SJSA1 (cell line): ENCODE measurements at places on chromosomes 1 and 21. TPM values are rescaled to one million over a fixed set of nuclear protein-coding genes. Genes with fewer than 3 reads are reported as not detected.

Gene AUNIP
- 5.9 and 9.5 TPM in 2 replicates for total RNA-seq

Gene TDRD5
- not detected in 2 replicates for total RNA-seq

Gene ATP6V1G3
- not detected in 2 replicates for total RNA-seq

Gene CRB1
- 0.05 TPM in 1 of 2 replicates, not detected in the other for total RNA-seq

Gene PLA2G2F
- total RNA-seq: not detected in 2 replicates

Gene INSRR
- not detected in 2 replicates for total RNA-seq

Gene LCE2C
- not detected in 2 replicates for total RNA-seq

Gene SPATA45
- total RNA-seq: not detected in 2 replicates

DNA sequence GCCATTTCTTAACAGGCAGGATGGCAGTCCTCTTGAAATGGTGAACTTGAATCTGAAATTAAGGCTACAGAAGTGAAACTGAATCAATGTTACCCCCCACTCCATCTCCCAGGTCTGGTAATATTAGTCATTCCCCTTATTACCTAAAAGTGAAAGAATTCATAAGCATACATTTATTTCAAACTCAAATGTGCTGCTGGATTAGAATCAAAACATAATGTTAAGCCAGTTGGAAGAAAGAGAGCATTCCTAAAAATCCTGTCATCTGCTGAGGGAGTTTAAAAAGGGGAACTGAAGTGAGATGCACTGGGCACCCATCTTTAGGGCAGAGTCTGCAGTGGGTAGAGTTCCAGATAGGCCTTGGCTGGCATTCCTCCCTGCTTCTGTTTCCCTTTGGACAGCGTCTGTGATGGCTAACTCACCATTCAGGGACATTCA, 17.4 kb downstream of the KIAA0319L start:
- DNase-seq: no peak

GRCh38 chr1:210434223-210434622, 105.5 kb downstream of the HHAT start:
- no peak for DNase-seq

- DNase-seq: no peak
These were observed 477 bp downstream of the SNAP47 start for GRCh38 chr1:227735539-227736285.

DNA sequence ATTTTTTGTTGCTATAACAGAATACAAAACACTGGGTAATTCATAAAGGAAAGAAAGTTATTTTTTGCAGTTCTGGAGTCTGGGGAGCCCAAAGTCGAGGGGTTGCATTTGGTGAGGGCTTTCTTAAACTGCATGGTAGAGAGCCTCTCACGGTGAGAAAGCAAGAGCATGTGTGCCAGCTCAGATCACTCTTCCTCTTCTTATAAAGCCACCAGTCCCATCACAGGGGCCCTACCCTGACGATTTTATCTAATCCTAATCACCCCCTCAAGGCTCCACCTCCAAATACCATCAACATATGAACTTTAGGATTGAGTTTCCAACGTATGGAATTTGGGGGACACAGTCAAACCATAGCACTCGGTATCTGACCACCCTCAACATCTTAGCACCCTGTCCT, 1.0 kb upstream of the STRIP1 start:
- DNase-seq: no peak

DNA sequence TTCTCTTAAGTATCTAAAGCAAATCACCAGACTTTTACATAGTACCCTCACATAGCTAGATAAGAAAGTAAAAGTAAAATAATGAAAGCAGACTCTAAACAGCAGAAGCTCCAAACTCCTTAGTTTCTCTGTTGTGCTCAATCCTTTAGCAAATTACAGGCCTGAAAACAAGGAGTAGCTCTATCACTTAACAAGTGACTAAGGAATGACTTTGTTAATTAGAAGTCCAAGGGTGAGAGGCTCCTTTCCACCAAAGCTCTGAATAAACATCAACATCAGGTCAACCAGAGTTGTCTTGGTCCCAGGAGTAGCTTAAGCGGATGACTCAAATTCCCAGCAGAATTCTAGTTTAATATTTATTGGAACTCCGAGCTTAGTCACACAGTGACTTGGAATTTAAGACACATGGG, 5.9 kb downstream of the NRIP1 start:
- peak; percentile 68 for DNase-seq

- no peak for DNase-seq
These were observed 19.3 kb downstream of the C1orf167 start for GRCh38 chr1:11781297-11781696.

DNA sequence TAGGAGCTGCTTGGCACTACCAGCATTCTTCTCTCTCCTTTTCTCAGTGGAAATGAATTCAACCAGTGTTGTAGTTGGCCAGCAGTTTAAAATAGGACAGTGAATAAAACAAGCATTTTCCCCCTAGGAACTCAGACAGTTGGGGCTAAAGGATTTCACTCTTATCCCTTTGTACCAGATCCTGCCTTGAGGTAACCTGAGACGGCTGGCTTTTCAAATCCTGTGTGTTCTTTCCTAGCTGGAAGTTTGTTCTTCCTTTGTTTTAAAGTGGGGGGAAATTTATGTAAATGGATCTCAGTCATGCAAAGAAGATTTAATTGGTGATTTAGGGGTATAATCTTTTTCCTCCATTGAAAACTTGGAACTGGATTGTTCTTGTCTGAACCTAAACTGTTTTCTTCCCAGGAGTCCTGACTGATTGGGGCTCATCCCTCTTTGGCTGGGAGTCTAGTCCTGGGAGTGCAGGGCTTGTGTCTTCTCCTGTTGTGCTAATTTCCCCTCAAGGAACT, 23.3 kb downstream of the ZP4 start:
- DNase-seq: no peak

DNA sequence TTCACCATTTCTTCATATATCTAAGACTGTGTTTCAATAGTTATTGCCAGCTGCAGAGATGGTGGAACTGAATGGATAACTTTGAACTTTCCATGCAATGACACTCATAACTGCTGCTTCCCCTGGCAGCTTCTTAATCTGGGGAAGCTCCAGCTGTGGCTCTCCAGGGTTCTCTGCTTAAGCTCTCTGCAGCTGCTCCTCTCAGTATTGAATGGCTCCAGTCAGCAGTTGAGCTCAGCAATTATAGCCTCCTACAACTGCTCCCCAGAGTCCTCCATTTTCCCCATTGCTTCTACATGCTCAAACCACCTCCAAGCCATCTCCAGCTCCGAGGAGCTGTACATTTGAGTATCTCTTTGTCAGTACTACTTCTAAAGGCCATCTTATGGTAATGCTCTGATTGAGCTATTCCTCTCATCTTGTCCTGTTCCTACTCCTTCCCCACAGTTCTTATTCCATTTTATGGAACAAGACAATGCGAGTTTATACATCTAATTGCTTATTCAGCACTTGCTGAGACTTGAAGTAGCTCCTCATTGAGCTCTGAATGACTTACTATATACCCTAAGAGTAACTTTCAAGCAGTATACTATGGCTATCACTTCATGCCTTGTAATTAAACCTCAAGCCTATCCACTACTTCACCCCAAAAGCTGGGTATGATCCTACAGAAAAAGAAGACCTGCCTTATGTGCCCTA, 362.4 kb downstream of the NEGR1 start:
- DNase-seq: no peak

DNA sequence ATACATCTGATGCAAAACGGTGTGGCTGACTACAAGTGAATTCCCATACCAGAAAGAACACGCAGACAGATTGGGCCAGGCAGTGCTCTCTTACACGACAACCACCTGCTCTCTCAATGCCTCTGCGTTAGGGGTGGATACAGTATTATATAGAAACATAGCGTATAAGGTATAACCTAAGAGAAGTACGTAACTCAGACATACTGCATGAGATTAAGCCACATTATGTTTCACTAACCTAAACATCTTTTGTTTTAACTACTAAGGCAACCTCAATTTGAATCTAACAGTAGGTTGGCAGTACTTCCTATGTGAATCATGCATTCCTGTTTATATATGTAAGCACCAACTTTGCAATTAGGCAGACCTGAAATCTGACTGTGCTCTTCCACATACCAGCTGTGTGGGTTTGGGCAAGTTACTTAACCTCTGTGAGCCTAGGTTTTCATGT, 58.1 kb upstream of the COA6 start:
- DNase-seq: no peak

DNA sequence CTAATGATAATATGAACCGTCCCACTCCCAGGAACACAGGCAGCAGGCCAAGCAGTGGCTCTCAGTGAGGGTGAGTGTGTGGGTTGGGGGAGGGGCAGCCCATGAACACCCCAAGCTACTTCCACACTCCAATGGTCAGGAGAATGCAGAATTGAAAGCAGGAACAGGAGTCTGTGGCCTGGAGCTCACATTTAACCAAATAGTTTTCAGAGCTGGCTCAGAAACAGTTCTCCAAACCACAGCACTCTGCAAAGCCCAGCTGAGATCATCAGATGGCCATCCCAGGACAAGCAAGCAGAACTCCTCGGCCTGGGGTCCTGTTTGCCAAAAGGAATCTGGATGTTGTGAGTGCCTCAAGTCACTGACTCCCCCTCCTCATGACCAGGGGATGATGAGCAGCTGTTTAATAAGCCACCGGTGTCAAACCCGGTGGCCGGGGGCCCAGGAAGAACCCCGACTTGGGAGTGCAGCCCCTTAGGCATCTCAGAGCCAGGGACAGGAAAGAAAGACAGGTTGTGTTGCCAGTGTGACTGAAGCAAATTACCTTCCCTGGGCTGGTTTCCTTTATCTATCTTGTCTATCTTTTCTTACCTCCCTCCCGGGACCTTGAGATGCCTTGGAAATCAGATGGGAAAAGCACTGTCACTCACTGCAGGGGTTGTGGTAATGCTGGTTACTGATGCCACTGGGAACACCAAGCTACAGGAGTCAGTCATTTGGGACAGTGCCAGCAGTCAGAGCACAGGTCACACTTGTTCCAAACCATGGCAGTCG, 20.4 kb downstream of the DEGS1 start:
- DNase-seq: no peak

- DNase-seq: no peak
These were observed 10.3 kb upstream of the C1orf198 start for GRCh38 chr1:230878591-230878990.

- DNase-seq: no peak
These were observed 133.8 kb upstream of the C1orf105 start for GRCh38 chr1:172286629-172287076.

DNA sequence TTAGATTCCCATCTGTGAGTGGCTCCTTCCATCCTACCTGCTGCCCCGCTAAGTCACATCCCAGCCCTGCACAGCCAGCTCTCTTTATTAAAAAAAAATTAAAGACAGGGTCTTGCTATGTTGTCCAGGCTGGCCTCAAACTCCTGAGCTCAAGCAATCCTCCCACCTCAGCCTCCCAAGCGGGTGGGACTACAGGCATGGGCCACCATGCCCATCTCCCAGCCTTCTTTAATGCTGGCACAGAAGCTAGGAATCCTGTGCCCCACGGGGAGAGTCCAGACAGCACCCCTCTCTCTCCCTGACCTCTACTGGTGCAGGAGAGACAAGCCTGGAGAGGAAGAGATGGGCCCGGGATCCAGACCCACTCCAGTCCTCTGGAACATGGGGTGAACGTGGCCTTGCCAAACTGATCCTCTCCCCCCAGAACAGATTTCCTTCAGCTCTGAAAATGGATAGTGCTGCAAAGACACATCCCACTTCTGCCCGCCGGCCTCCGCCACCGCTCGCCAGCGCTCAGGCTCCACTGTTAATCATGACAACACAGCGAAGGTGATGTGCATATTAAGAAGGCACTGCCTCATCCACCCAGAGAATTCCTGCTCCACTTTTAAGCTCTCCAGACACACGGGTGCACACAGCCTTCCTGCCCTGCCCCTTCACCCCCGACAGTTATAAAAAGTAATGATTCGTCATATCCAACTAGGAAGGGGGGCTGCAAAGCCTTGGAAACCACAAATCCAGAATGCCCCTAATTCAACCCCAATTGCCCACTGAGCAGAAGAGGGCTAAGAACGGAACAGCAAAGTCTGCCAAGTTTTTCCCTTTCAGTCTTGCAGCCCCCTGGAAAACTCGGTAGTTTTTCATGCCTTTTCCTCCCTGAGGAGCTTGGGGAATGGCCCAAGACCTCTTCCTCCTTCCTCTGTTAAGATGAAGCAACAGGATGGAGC, 68.1 kb downstream of the MRPL37 start:
- DNase-seq: no peak

DNA sequence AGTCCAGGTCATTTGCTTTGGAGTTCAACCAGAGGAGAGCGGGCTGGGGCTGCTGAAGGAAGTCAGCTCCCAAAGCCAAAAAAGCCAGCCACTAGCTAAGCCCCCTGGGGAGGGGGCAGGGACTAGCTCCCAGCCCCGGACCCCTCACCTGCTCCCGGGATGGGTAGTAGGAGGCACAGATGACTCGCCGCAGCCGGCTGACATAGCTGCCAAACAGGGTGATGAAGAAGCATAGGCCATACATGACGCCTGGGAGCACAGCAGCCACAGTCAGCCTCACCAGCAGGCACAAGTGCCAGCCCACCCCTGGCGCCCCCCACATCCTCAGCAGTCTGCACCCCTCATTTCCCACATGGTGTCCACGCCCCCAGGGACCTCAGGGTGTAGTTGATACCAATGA, 7.4 kb downstream of the DCST2 start:
- DNase-seq: no peak

DNA sequence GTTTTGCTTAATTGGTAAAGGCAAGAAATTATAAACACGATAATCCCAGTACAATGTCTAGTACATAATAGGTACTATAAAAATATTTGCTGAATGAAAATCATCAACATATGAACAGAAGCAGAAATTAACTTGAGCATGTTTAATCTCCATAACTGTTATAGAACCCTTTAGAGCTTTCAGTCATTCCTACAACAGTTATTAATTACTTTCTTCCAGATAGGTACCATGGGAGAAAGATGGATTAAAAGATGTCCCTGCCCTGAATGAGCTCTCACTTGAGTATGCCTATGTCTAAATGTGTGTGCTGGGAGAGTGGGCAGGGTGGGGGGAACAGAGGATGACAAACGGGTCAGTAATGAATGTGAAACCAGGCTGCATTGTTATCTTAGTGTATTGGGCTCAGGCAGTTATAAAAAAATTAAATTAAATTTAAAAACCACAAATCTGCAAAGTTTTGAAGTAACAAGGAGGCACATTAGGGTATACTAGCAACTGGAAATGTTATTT, 2.4 kb downstream of the EPS15 start:
- no peak for DNase-seq

DNA sequence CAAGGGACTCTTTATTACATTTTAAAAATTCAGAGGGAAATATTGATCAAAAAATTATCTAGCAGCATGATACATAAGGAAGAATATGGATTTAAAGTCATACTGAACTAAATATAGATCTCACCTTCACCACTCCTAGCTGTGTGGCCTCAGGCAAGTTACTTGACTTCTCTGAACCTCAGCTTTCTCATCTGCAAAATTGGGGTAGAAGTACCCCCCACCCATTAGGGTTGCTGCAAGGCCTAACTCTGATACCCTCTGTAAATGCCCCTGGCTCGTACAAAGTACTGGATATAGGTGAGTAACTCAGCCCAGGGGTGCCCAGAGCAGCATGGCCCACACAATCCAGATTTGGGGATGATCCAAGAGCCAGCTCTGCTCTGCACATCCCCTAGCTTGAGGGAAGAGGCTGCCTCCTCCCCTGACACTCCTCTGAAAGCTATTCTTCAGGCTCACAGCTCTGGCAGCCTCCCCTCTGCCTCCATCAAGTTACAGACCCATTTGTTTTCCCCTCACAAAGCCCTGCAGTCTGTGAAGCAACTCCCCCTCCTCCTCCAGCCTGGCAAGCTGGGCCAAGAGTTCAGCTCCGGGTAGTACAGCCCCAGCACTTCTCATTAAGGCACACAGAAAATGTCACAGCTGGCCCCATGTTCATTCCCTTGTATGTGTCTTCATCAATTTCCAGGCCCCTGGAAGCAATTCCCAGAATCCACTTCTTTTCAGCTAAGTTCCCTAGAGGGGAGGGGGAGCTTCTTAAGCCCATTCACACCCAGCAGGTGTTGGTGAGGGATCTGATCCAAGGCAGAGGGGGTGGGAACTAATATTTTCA, 143.7 kb downstream of the PLPP3 start:
- no peak for DNase-seq
